Activated T-helper 2 cell treated with anti-CD3 and anti-CD28 coated beads, Interferon-gamma antibody, Interleukin-2, Interleukin-4, amounts not matched to agents 10 μg/mL and 5 μg/mL and 100 μg/mL, durations not matched to agents 14 hours and 24 hours and 36 hours (primary cell): ENCODE measurements at places on chromosomes 5 and 9. TPM values are rescaled to one million over a fixed set of nuclear protein-coding genes. Genes with fewer than 3 reads are reported as not detected.

SPATA31D4 gene
- total RNA-seq: not detected in 2 replicates

- H3K27me3 ChIP-seq: no peaks in the 10 kb centered on the region
- H3K36me3 ChIP-seq: peaks cover 17% of the 10 kb centered on the region
- no peak overlapping the region for H3K4me3 ChIP-seq
- no peak overlapping the region for H3K27ac ChIP-seq
- DNase-seq: no peak
These were observed 88.9 kb downstream of the SLF1 start for GRCh38 chr5:94707359-94707758.

GRCh38 chr9:128190516-128191405, 611 bp downstream of the CIZ1 start:
- no peaks in the 10 kb centered on the region for H3K27me3 ChIP-seq
- DNase-seq: no peak
- peaks cover 32% of the 10 kb centered on the region for H3K36me3 ChIP-seq
- peak overlapping the region; percentile 94 for H3K4me3 ChIP-seq

GRCh38 chr5:148290271-148291195, 21.7 kb upstream of the SPINK7 start:
- H3K27ac ChIP-seq: no peak overlapping the region
- DNase-seq: no peak
- no peaks in the 10 kb centered on the region for H3K4me1 ChIP-seq
- no peaks in the 10 kb centered on the region for H3K36me3 ChIP-seq

DNA sequence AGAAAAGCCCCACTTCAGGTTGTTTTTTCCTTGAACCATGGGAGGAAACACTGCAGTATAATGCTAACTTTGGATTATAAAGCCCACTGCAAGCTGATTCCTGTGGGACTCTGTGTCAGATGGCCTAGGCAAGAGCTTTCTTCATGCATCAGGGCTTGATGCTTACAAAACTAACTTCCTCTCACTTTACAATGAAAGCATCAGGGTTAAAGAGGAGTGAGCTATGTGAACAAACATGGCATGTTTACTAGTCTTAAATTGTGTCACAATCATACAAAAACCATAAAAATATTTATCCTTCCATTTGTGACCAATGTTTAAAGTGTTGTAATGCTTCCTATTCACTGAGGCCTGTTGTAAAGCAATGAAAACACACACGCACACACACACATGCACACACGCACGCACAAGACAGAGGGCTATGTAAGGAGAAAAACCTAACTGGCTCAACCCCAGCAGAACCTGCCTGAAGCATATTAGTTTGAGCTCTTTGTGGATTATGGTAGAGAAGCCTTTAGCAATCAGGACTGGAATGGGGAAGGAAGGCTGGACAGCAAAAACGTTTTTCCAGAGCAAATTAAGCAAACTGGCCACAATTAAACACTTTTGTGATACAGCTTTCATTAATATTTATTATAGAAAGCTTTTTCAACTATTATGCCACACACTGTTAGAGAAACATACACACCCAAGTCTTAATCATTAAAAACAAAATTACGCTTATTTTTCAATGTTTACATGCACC, 122.2 kb downstream of the AUH start:
- no peak overlapping the region for H3K27ac ChIP-seq
- H3K36me3 ChIP-seq: peaks cover 67% of the 10 kb centered on the region
- H3K4me1 ChIP-seq: peaks cover 26% of the 10 kb centered on the region
- DNase-seq: no peak

- H3K27ac ChIP-seq: no peak overlapping the region
- peaks cover 2% of the 10 kb centered on the region for H3K27me3 ChIP-seq
- H3K36me3 ChIP-seq: no peaks in the 10 kb centered on the region
- H3K4me3 ChIP-seq: no peak overlapping the region
These were observed 655.2 kb upstream of the RIOK2 start for GRCh38 chr5:97838214-97838613.

GRCh38 chr9:19229595-19230354, 718 bp upstream of the DENND4C start:
- H3K4me3 ChIP-seq: peak overlapping the region; percentile 76
- no peaks in the 10 kb centered on the region for H3K36me3 ChIP-seq
- H3K27me3 ChIP-seq: no peaks in the 10 kb centered on the region
- H3K27ac ChIP-seq: peak overlapping the region; percentile 33
- peaks cover 12% of the 10 kb centered on the region for H3K4me1 ChIP-seq
